ENCODE measurements at places on chromosomes 16 and 17.

GRCh38 chr17:77543801-77544200, 403.0 kb downstream of the SEC14L1 start:
- DNase-seq, result no peak

GRCh38 chr17:76199469-76199868, 40.8 kb downstream of the RNF157 start:
- no peak for DNase-seq

- peak; percentile 42 for DNase-seq
Observed at GRCh38 chr17:57892820-57893595, 43.2 kb upstream of the MRPS23 start.

DNA sequence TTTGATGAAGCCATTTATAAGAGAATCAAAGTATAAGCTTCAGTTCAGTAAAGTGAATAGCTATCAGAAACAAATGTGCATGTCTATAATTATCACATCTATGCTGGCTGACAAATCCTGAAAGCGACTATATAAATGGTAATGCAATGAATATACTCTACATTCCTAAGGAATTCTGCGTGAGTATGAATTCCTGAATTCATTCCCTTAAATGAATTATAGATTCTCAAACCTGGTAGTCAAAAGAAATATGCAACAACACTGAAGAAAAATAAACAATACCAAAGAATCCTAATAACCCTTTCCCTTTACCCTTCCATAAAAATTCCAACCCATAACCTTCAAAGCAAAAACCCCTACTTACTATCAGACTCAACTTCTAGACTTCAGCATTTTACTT, 416.6 kb upstream of the PMFBP1 start:
- DNase-seq, result no peak

DNA sequence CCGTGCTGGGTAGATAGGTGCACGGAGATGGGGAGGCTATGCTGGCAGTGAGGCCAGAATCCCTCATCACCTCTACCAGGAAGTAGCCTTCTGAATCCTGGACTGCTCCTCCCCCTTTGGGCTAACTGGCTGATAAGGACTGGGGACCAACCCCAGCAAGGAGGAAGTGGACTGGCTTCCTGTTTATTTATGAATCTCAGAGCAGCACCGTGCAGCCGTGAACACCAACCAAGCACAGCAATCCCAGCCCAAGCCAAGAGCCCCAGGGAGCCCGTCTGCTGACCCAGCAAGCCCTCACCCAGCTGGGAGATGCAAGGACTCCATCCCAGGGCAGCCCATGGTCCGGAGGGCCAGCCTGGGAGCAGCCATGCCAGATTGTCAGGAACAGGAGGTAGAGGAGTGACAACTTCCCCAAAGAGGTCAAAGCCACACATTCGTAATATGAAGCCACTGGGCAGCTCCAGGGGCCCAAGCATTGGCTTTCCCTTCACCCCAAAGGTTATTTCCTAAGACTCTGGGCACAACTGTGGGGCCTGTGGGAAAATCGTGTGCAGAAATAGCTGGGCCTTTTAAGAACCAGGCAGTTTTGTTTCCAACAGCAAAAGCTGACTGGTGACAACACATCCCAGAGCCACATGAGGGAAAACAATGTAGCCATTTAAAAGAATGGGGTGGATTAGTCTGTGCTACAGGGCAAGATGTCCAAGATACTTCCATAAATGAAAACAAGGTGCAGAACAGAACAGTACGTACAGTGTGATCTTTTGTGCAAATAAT, 23.9 kb downstream of the PHB1 start:
- DNase-seq, result no peak

GRCh38 chr16:49733313-49734009, 122.5 kb downstream of the ZNF423 start:
- DNase-seq, result no peak

- DNase-seq, result no peak
Observed at GRCh38 chr16:86775511-86775921, 197.2 kb downstream of the FOXL1 start.

GRCh38 chr17:29807520-29808361, 122.3 kb downstream of the SSH2 start:
- peak; percentile 29 for DNase-seq

GRCh38 chr17:21357696-21358656, 18.2 kb upstream of the KCNJ12 start:
- no peak for DNase-seq

- DNase-seq, result no peak
Observed at GRCh38 chr17:49691086-49691676, 13.3 kb upstream of the SPOP start.

GRCh38 chr17:74259667-74260524, 14.1 kb upstream of the DNAI2 start:
- DNase-seq, result no peak

DNA sequence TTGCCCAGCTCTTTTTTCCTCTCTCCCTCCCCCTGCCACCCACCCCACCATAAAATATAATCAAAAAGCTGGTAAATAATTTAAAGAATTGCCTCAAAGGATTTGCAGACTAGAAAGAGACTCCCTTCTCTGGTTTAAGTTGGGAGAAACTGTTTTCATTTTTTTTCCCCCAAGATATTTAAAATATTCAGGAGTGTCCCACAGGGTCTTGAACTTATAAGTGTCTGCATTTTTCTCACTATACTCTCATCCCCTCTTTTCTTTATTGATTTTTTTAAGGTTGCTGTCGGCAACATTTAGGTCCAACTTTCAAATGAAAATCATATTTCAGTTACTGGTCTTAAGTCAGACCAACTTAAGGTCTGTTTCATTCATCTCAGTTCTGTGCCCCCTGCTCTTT, 210.2 kb downstream of the MSI2 start:
- DNase-seq, result no peak

DNA sequence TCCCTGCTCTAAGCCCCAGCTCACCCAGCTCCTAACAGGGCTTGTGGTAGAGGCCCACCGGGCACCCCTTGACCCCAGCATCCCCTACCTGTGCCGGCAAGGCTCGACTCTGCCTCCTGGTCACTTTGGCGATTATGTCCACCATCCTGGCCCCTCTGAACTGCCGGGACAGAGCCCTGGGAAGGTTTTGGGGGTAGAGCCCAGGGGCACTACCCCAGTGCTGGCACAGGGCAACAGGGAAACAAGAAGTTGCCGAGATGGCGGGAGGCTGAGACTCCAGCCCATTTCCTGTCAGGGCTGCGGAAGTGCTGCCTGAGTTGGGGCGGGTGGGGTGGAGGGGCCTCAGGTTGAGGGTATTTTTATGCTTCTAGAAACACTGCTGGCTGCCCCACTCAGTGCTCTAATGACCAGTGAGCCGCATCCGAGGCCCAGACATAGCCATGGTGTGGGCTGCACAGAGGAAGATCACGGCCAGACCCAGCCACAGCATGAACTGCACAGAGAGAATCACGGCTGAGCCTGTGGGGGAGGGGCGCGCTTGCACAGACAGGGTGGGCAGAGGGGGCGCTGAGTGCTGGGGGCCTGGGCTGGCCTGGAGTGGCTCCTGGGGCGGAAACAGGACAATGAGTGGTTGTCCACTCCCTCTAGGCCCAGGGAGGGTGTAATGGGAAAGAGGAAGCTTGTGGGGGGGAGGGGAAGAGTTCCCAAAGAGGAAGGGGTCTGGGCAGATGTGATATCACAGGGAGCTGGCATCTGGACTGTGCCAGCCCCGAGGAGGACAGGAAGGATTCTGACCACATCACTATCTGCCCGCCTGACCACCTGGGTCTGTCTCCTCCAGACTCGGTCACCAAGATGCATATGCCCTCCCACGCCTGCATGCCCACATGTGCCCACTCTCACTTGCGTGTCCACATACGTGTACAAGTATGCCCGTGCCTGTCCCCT, 22.3 kb downstream of the ARHGAP27 start:
- no peak for DNase-seq

GRCh38 chr17:81008140-81008539, 16.5 kb downstream of the CHMP6 start:
- no peak for DNase-seq

DNA sequence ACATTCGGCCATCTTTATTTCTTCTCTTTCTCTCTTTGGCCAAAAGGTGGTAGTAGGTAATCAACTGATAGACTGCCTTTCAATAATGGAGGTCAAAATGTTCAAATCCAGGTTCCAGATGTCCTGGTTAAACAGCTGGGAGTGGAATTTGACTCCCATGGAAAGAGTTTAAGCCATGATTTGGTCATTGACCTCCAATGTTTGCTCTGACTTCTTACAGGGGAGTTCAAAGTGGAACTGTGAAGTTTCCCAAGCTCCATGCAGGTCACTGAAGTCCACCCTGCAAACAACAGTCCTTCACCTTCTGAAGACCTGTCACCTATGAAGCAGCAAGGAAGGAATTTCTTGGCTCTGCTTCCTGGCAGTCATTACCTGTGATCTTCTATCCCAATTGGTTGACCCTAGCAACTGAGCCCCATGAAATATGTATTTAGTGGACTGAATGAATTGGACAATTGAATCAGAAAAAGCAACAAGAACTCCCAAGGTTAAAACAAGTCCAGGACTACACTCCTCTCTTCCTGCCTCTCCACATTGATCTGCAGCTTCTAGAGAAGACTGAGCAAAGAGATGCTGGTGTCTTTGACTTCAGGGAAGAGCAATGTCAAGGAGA, 28.0 kb upstream of the SOX9 start:
- no peak for DNase-seq

- DNase-seq, result no peak
Observed at GRCh38 chr17:79415365-79415764, 195.5 kb downstream of the RBFOX3 start.

Data from NCI-H526 treated with DMSO at 0.1 percent for 48 hours (cell line).